EL (cell line): ENCODE measurements at places on chromosomes 1 and 21.
A peak's percentile ranks its signal among the peaks of the same experiment; 100 is the strongest.

GRCh38 chr21:44848821-44849521 lies 24.5 kb downstream of the PTTG1IP start:
- no peak for DNase-seq

- DNase-seq = no peak
Observed at GRCh38 chr1:43204394-43204793, 32.3 kb downstream of the CFAP57 start.

GRCh38 chr1:160853014-160853413 lies 9.7 kb downstream of the CD244 start:
- DNase-seq = no peak

DNA sequence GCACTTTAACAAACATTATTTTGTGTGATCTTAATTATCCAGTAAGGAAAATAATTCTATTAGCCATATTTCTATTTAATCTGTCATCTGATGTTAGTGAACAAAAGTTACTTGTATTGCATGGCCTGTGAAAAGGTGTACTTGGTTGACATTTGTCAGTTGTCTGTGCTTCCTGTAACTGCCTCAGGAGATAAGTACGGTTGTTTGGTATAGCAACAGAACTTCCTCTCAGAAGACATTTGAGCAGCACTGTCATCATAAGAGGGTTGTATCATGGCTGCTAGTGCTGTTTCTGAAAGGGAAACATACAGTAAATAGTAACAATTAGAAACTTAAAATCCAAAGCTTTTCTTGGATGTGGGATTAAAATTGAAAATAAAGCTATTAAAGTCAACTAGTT lies 3.4 kb downstream of the BLZF1 start:
- no peak for DNase-seq

DNA sequence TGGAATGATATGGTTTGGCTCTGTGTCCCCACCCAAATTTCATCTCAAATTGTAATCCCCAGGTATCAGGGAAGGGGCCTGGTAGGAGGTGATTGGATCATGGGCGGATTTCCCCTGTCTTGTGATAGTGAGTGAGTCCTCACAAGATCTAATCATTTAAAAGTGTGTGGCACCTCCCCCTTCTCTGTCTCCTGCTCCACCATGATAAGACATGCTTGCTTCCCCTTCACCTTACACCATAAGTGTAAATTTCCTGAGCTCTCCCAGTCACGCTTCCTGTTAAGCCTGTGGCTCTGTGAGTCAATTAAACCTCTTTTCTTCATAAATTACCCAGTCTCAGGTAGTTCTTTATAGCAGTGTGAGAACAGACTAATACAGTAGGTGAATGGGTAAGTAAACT lies 109.3 kb downstream of the DMRTB1 start:
- DNase-seq = no peak

- DNase-seq = peak; percentile 62
Observed at GRCh38 chr1:112358798-112359408, 37.1 kb upstream of the CTTNBP2NL start.

GRCh38 chr21:18129526-18129925 lies 115.1 kb upstream of the CHODL start:
- no peak for DNase-seq

DNA sequence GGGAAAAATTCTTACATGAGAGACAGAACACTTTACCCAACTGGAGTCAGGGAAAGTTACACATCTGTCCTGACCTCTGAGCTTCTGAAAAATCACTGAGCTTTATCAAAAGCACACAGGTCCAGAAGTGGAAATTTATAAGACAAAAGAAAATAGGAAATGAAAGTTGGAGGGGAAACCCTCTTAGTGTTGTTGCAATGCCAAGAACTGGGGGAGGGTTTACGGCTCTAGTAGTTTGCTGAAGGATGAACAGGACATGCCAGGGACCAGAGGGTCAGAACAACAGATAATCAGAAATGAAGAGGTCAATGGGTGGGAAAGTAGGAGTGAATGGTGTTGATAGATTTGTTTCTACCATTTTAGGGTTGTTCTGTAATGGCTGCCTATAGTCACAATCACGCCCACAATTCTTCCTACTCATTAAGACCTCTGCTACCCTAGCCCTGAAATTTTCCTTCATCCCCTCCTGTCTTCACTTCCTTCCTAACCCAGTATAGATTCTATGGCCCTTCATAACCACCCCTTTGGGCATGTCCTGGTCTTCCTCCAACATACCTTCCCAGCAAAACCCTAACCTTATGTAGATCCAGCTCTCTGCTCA lies 30.3 kb upstream of the FMOD start:
- no peak for DNase-seq

GRCh38 chr1:14108356-14109275 lies 408.6 kb downstream of the PRDM2 start:
- no peak for DNase-seq
